Vein endothelial cell (primary cell): ENCODE measurements at places on chromosomes 4 and X. TPM values are rescaled to one million over a fixed set of nuclear protein-coding genes. Genes with fewer than 3 reads are reported as not detected.

Gene STARD8
- total RNA-seq: 9.3 and 11.4 TPM in 2 replicates

Gene YIPF7
- total RNA-seq: 0.33 TPM in 1 of 2 replicates, not detected in the other

Gene HOPX
- 10.5 and 20.6 TPM in 2 replicates for total RNA-seq

Gene NEIL3
- 3.6 and 5.4 TPM in 2 replicates for total RNA-seq

Gene NPY2R
- not detected in 2 replicates for total RNA-seq

Gene ERAS
- total RNA-seq: not detected in 2 replicates

Gene SFRP2
- not detected in 2 replicates for total RNA-seq

Gene RHOXF2
- not detected in 2 replicates for total RNA-seq

Gene ARHGAP4
- 5.3 and 20.6 TPM in 2 replicates for total RNA-seq

Gene AP1S2
- 80.4 and 88.7 TPM in 2 replicates for total RNA-seq

Gene MMAA
- total RNA-seq: 2.6 and 3.9 TPM in 2 replicates

Gene SOD3
- not detected in 2 replicates for total RNA-seq

Gene EGFL6
- not detected in 2 replicates for total RNA-seq

Gene MAGEA9B
- not detected in 2 replicates for total RNA-seq

Gene HTR2C
- total RNA-seq: not detected in 2 replicates

Gene STATH
- total RNA-seq: not detected in 2 replicates

Gene FAM47B
- total RNA-seq: not detected in 2 replicates

Gene TCEANC
- 1.3 and 2.2 TPM in 2 replicates for total RNA-seq

Gene INTS12
- 15.0 and 19.8 TPM in 2 replicates for total RNA-seq

Gene CLNK
- total RNA-seq: not detected in 2 replicates

Gene GK
- total RNA-seq: 2.9 and 3.3 TPM in 2 replicates

Gene SPIN2A
- total RNA-seq: 0.29 and 0.33 TPM in 2 replicates

Gene ITIH6
- not detected in 2 replicates for total RNA-seq

Gene SHISA3
- 0.65 and 1.8 TPM in 2 replicates for total RNA-seq

Gene PDHA2
- total RNA-seq: not detected in 2 replicates

Gene CXXC4
- under 0.01 TPM in 1 of 2 replicates, not detected in the other for total RNA-seq

Gene FGFR3
- total RNA-seq: 0.33 and 0.38 TPM in 2 replicates
